Myometrial cell (primary cell): ENCODE measurements at places on chromosomes 13 and 19. TPM values are rescaled to one million over a fixed set of nuclear protein-coding genes. Genes with fewer than 3 reads are reported as not detected.

CNMD gene
- total RNA-seq: not detected in 2 replicates

RDH13 gene
- total RNA-seq: 11.0 and 13.8 TPM in 2 replicates

PLIN4 gene
- total RNA-seq: 0.71 and 1.2 TPM in 2 replicates

SLITRK6 gene
- total RNA-seq: not detected in 2 replicates

CXCL17 gene
- total RNA-seq: not detected in 2 replicates

KEAP1 gene
- 63.4 and 75.1 TPM in 2 replicates for total RNA-seq

THSD1 gene
- total RNA-seq: 4.6 and 7.8 TPM in 2 replicates

AZU1 gene
- not detected in 2 replicates for total RNA-seq

TMEM91 gene
- total RNA-seq: 11.2 and 12.8 TPM in 2 replicates

KIR2DL1 gene
- total RNA-seq: not detected in 2 replicates

WDR87 gene
- total RNA-seq: not detected in 2 replicates

VSTM2B gene
- total RNA-seq: not detected in 2 replicates

F10 gene
- 13.0 and 16.0 TPM in 2 replicates for total RNA-seq

HIPK4 gene
- total RNA-seq: not detected in 2 replicates

ITGBL1 gene
- 68.9 and 76.6 TPM in 2 replicates for total RNA-seq

YJEFN3 gene
- 0.58 and 3.2 TPM in 2 replicates for total RNA-seq

PPP1R12C gene
- total RNA-seq: 51.2 and 74.1 TPM in 2 replicates

LENG9 gene
- 8.7 and 11.0 TPM in 2 replicates for total RNA-seq

DHDH gene
- total RNA-seq: not detected in 2 replicates

MIA gene
- not detected in 2 replicates for total RNA-seq

GDF15 gene
- total RNA-seq: 92.8 and 101 TPM in 2 replicates

SLC8A2 gene
- not detected in 2 replicates for total RNA-seq

KIR3DL2 gene
- not detected in 2 replicates for total RNA-seq

TEX26 gene
- 0.35 TPM in 1 of 2 replicates, not detected in the other for total RNA-seq

SYNE4 gene
- total RNA-seq: 0.18 TPM in 1 of 2 replicates, not detected in the other

ZNF793 gene
- total RNA-seq: 0.58 and 1.1 TPM in 2 replicates

THAP8 gene
- total RNA-seq: 8.4 and 9.0 TPM in 2 replicates

CASP14 gene
- total RNA-seq: not detected in 2 replicates

ATXN8OS gene
- total RNA-seq: not detected in 2 replicates

FUT1 gene
- total RNA-seq: under 0.01 and 0.86 TPM in 2 replicates

RPL21 gene
- 1,188 and 1,204 TPM in 2 replicates for total RNA-seq

MUC16 gene
- not detected in 2 replicates for total RNA-seq

SLC25A41 gene
- total RNA-seq: not detected in 2 replicates

HSH2D gene
- total RNA-seq: not detected in 2 replicates
